Hair follicular keratinocyte (primary cell): ENCODE measurements at places on chromosomes 12 and 14. TPM values are rescaled to one million over a fixed set of nuclear protein-coding genes. Genes with fewer than 3 reads are reported as not detected.

Gene BRMS1L
- 3.7 and 4.4 TPM in 2 replicates for total RNA-seq

Gene KRT6C
- total RNA-seq: 11.7 and 19.2 TPM in 2 replicates

Gene ACSM4
- total RNA-seq: not detected in 2 replicates

Gene INHBE
- total RNA-seq: 0.70 TPM in 1 of 2 replicates, not detected in the other

Gene ITGB7
- total RNA-seq: 0.04 and 1.6 TPM in 2 replicates

Gene COX8C
- not detected in 2 replicates for total RNA-seq

Gene KRT77
- total RNA-seq: not detected in 2 replicates

Gene PLEKHA5
- 13.8 and 18.2 TPM in 2 replicates for total RNA-seq

Gene TMEM132D
- under 0.01 TPM in 1 of 2 replicates, not detected in the other for total RNA-seq

Gene EMP1
- 54.3 and 135 TPM in 2 replicates for total RNA-seq

Gene ANKRD33
- not detected in 2 replicates for total RNA-seq

Gene MYH6
- not detected in 2 replicates for total RNA-seq

Gene HNF1A
- total RNA-seq: not detected in 2 replicates

Gene LRRK2
- total RNA-seq: 0.38 and 0.39 TPM in 2 replicates

Gene RBP5
- total RNA-seq: not detected in 2 replicates

Gene KCNC2
- not detected in 2 replicates for total RNA-seq

Gene EFS
- total RNA-seq: 8.2 and 10.1 TPM in 2 replicates

Gene GTF2H3
- 41.3 and 45.2 TPM in 2 replicates for total RNA-seq

Gene ALX1
- not detected in 2 replicates for total RNA-seq

Gene DDX23
- total RNA-seq: 41.8 and 56.9 TPM in 2 replicates

Gene TRHDE
- 0.46 and 0.47 TPM in 2 replicates for total RNA-seq

Gene PTPRO
- total RNA-seq: 0.08 and 0.30 TPM in 2 replicates

Gene SCNN1A
- total RNA-seq: 7.7 and 12.3 TPM in 2 replicates

Gene SLC41A2
- total RNA-seq: 1.7 and 2.2 TPM in 2 replicates

Gene TPPP2
- not detected in 2 replicates for total RNA-seq

Gene NID2
- 0.23 and 1.6 TPM in 2 replicates for total RNA-seq

Gene PTPRB
- total RNA-seq: 0.42 and 0.78 TPM in 2 replicates
